Stomach (tissue), 19 donors: ENCODE measurements at places on chromosomes 3 and 15.
A peak's percentile ranks its signal among the peaks of the same experiment; 100 is the strongest.

DNA sequence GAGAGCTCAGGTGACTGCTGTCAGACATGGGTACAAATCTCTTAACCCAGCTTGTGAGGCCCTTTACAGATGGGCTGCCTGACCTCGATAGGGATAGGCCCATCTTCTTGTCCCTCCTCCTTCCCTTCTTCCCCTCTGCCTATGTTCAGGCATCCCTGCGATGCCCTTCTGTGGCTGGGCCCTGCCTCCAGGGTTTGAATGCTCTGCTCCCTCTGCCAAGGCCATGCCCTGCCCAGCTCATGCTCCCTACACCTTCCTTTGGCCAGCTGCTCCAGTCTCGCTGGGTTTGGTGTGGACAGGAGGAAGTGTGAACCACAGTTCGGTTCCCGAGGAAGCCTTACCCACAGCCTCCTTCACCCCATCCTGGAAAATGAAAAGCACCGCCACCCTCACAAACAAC lies 4.3 kb downstream of the FYCO1 start:
- no peak for DNase-seq
- H3K27me3 ChIP-seq = no peaks in the 10 kb centered on the region
- peak overlapping the region; percentile 99 for H3K27ac ChIP-seq
- H3K36me3 ChIP-seq = no peaks in the 10 kb centered on the region

DNA sequence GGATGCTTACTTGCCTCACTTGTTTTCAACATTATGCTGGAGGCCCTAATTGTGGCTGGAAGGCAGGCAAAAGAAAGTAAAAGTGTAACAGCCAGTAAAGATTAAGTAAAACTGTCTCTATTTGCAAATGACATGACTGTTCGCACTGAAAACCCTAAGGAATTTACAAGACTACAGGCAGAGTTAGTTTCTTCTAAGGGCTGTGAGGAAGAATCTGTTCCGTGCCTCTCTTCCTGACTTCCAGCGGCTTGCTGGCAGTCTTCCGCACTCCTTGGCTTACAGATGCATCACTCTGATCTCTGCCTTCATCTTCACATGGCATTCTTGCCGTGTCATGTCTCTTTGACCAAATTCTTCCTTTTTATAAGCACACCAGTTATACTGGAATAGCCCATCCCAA lies 86.1 kb downstream of the DLG1 start:
- H3K4me3 ChIP-seq = no peak overlapping the region
- H3K36me3 ChIP-seq = no peaks in the 10 kb centered on the region
- H3K27me3 ChIP-seq = no peaks in the 10 kb centered on the region
- no peak overlapping the region for H3K27ac ChIP-seq
- DNase-seq = no peak

DNA sequence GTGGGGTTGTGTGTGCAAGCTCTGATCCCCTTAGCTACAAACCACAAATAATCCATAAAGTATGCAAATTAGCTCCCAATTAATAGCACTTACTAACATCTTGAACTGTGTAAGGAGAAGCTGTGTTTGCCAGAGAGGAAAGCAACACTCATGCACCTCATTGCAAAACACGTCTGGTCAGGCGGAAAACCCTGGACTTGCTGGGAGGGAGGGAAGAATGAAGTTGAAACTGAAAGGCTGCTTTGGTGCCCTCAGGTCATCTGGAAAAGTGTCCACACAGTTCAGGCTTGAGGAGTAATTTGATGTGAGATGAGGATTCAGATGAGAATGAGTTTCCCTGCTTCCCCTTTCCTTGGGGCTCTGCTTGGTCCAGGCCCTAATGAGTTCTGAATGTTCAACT lies 185.5 kb upstream of the ANKRD28 start:
- H3K4me1 ChIP-seq = no peaks in the 10 kb centered on the region
- H3K4me3 ChIP-seq = no peak overlapping the region
- H3K27me3 ChIP-seq = no peaks in the 10 kb centered on the region
- no peak overlapping the region for H3K27ac ChIP-seq

- no peaks in the 10 kb centered on the region for H3K4me1 ChIP-seq
- no peaks in the 10 kb centered on the region for H3K27me3 ChIP-seq
- no peak overlapping the region for H3K4me3 ChIP-seq
- H3K27ac ChIP-seq = no peak overlapping the region
- DNase-seq = no peak
Observed at GRCh38 chr3:145017959-145018358, 1046.3 kb downstream of the DIPK2A start.

DNA sequence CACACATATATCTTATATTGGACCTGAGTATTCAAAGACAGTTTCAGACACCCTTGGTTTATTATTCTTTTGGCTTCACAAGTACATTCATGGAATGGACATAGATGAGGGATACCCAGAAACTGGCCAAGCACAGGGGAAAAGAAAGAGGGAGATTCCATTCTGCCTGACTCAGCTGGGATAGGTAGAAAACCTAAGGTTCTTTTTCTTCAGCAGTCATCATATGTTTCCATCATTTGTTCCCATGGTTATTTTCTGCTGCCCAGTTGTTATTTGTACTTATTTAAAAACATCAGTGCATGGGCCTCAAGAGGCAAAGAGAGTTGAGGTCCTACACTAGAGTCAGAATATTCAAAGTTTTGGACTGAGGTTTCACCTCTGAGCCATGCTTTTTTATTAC lies 91.8 kb downstream of the FILIP1L start:
- no peak overlapping the region for H3K27ac ChIP-seq
- no peak overlapping the region for H3K4me3 ChIP-seq
- no peak for DNase-seq
